ENCODE measurements at places on chromosomes 6 and 20.

GRCh38 chr6:13848522-13849150 is 34.3 kb upstream of the MCUR1 start:
- DNase-seq = no peak

- peak; percentile 43 for DNase-seq
Measured at GRCh38 chr6:7909323-7910276, 988 bp downstream of the TXNDC5 start.

DNA sequence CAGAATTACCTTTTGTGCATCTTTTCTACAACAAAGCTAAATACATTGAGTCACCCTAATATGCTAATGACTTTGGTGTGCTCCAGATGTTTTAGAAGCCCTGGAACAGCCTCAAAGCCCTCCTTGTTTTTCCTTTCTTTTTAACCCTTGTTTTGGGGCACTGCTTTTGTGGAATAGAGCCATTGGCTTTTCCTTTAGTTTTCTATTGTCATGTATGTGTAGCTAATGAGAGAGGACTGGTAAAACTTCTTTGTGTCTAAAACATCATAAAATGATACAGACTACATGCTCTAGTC is 158.8 kb downstream of the JARID2 start:
- DNase-seq = no peak

DNA sequence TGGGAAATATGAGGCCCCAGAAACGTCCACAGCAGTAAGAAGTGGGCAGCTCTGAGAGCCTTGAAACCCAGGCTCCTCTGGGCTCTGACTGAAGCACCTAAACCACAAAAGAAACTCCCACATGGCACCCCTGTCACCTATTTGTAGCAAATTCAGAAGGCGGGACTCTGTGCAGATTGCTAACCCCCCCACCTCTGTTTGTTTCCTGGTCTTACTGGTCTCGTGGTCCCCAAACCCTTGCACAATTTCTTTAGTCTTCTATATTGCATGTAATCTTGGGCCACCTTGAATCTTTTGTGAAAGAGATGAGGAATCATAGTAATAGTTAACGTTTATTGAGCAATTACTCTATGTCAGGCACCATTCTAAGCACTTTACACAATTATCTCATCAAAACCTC is 154.3 kb downstream of the PREX1 start:
- DNase-seq = no peak

- no peak for DNase-seq
Measured at GRCh38 chr20:53623454-53624211, 30.0 kb upstream of the ZNF217 start.

DNA sequence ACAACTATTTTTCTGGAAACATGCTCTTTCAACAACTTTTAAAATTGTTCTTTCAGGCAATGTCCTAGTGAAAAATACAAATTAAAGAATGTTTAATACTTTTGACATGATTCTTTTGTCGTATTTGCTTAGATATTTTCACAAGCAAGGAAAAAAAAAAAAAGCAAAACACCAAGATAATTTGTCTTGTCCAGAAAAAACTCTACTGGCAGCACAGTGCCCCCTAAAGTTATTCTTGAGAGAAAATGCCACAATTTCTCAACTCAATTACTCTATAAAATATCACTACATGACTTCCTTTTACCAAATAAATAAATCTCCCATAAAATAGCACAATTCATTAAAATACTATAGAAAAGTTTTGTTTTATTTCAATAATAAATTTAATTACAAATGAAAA is 652.5 kb upstream of the EPHA7 start:
- no peak for DNase-seq

DNA sequence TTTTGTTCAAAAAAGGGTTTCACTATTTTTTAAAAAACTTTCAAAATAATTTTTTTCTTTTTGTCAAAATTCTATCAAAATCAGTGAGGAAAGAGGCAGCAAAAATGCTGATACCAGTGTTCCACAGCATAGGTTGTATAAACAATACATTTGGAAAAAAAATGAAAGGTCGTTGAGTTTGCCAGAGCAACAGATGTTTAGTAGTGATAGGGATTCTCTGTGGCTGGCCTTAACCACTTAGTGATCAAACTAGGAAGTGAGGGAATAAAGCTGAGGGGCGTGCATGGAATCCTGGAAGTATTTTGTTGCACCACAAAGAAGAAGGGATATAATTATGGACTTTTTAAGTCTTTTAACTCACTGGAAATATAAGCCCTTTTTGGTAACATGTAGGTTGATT is 555.3 kb upstream of the CHD6 start:
- no peak for DNase-seq

DNA sequence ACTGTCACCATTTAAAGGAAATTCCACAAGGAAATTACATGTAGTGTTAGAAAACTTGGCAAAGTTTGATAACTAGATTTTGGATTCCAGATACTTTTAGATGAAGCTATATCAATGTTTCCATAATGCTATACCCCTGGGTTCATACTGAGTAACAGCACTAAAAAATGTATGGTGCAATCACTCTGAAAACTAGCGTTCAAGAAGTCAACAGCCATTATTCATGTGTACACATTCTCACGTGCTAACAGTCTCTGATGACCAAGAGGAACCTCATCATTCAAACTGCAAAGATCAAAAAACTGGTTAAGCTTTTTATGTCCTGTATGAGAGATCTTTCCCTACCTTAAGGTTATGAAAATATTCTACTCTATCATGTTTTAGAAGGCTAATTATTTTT is 197.6 kb downstream of the GMDS start:
- DNase-seq = no peak

DNA sequence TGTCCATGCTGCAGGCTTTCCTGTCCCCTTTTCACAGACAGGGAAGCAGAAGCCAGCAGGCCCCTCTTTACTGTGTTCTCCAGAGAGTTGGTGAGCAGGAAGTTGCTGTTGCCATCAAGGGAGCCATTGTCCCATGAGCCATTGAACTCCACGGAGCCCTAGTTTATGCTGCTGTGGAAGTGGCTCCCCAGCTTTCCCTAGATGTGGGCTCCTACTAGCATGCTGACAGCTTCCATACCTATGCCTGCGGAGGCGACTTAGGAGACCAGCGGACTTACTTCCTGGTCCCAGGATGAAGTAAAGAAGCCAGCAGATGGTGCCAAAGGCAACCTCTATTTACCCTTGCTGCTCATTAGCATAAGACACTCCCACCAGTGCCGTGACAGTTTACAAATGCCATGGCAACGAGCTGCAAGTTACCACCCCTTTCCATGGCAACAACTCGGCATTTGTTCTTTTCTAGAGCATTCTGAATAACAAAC is 30.8 kb upstream of the FKBP1A start:
- no peak for DNase-seq

- no peak for DNase-seq
Measured at GRCh38 chr20:43514648-43514999, 7.1 kb downstream of the L3MBTL1 start.

- DNase-seq = no peak
Measured at GRCh38 chr20:59064214-59064722, 21.7 kb upstream of the PRELID3B start.

DNA sequence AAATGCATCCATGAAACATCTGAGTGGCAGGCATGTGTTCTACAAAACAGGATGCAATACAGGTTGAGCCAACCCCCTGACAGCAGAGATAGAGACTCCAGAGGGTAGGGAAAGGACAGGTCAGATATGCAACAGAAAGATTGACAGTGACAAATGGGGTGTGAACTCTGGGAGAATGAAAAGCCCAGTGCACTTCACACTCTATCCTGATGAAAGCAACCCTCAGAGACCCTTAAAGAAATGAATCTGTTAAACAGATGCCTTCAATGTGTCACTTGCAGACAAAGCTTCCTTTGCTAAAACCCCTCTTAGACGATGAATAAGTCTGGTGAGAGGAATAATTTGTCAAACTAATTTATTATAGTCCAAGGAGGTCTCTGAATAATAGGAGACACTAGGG is 89.9 kb downstream of the RFPL4B start:
- no peak for DNase-seq

GRCh38 chr20:36951979-36952738 is 651 bp upstream of the SAMHD1 start:
- no peak for DNase-seq

- no peak for DNase-seq
Measured at GRCh38 chr6:20875369-20875963, 341.2 kb downstream of the CDKAL1 start.

DNA sequence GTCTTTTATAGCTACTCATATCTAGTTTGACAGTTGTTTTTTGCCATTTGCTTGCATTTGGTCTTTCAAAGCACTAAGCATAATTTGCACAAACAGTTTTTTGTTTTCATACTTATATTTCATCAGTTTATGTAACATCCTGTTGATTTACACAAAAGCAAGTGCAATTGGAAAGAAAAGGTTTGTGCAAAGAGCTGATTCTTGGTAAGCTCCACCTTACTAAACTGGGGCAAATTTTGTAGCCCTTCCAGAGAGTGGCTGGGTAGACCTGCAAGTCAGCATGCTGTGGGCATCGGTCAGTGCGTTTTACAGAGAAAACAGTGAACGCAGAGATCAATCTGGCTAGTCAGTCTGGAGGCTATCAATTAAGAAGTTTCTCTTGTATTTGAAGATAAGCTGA is 34.5 kb downstream of the TXLNB start:
- no peak for DNase-seq

DNA sequence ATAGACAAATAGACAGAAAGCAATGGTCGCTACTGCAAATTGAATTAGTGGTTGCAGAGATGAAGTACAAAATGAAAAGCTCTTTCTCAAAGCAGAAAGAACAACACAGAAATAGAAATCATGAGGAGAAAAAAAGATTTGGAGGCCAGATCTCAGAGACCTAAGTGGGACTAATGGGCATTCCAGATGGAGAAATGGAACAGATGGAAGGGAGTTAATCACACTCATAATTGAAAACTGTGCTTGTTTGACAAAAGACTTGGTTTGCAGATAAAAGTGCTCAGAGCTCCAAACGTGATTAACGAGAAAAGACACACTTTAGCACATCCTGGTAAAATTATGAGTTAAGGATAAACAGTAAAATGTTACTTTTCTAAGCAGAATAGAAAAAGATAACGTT is 58.1 kb upstream of the SNRPB2 start:
- no peak for DNase-seq

- no peak for DNase-seq
Measured at GRCh38 chr6:116446399-116446798, 14.8 kb upstream of the CALHM6 start.
